ENCODE measurements at places on chromosomes 12 and 14.
A peak's percentile ranks its signal among the peaks of the same experiment; 100 is the strongest.

GRCh38 chr12:49028666-49029275 lies 10.2 kb upstream of the PRKAG1 start:
- DNase-seq = no peak

DNA sequence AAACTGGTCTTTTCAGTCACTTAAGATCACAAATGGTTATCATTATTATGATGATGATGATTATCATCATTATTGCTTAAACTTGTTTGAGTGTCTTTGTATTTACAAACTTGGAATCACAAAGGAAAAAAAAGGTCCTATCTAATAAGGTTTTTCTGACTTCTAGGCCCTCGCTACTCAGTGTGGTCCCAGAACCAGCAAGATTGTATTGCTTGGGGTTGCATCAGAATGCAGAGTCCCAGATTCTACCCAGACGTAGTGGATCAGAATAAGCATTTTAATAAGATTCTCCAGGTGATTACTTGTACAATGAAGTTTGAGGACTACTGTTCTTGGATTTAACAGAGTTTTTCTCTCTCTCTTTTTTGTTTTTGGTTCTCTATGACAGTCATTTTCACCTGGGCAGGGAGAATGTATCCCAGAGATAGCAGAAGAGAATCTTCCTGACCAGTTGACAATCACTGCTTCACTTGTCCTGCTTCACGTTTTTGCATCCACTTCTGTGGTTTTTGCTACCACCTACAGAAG lies 29.3 kb upstream of the PPP1R12A start:
- DNase-seq = no peak

- DNase-seq = no peak
Observed at GRCh38 chr12:3537719-3538465, 46.9 kb downstream of the PRMT8 start.

DNA sequence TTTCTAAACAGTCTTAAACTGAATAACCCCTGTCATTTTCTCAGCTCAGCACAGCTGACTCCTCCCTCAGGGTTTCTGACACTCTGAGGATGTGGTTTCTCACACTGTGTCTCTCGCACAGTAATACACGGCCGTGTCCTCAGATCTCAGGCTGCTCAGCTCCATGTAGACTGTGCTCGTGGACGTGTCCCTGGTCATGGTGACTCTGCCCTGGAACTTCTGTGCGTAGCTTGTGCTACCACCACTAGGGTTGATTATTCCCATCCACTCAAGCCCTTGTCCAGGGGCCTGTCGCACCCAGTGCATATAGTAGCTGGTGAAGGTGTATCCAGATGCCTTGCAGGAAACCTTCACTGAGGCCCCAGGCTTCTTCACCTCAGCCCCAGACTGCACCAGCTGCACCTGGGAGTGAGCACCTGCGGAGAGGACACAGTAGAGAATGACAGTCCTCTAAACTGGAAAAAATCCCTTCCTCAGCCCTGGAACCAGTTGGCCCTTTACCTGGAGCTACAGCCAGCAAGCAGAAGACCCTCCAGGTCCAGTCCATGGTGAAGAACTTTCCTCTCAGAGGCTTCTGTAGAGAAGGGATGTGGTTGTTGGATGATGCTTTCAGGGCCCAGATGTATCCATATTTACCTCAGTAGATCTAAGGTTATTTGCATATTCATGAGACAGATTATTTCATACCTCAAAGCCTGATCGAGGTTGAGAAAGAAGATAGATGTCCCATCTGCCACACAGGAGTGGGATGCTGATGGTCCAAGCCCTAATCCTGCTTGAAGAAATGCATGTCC lies 984.8 kb downstream of the TMEM121 start:
- DNase-seq = no peak

GRCh38 chr12:13340149-13340548 lies 143.6 kb downstream of the EMP1 start:
- no peak for DNase-seq

- peak; percentile 51 for DNase-seq
Observed at GRCh38 chr12:130761537-130762318, 45.6 kb upstream of the RIMBP2 start.

DNA sequence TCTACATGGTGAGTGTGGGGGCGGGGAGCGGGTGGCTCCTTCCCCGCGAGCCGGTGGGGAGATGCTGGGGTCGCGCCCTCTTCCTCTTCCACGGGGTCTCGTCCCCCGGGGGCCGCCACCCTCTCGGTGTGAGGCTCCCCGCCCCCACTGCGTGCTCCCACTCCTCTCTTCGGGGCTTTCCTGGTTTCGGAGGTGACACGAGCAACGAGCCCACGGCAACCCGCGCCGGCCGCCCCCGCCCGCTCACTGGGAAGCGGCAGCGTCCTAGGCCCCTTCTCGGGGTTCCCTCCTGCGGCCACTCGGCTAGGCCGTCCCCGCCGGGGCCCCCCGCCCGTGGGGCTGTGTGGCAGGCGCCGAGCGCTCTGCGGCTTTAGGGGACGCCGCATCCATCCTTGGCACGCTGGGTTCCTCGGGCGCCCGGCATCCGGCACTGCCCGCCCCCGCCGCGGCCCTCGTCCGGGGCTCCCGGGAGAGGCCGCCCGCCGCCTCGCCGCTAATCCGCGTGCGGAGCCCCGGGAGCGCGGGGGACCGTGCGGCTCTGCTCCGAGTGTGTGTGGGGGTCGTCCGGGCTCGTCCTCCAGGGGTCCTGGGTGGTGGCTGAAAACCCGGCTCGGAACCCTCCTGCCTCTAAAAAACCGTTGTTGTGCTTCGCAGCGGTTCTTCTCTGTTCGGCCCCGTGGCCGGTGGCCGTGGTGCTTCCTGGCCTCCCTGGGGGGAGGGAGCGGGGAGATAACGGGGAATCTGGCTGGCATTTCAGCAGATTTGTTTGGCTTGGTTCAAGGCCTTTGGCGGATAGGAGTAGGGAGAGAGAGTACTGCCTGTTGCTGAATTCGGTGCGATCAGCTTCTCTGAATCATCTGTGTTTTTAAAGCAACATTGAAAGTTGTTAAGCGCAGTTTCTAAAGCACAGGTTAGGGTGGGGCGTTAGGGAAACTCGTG lies 1.0 kb downstream of the PCNX1 start:
- DNase-seq = peak; percentile 17

DNA sequence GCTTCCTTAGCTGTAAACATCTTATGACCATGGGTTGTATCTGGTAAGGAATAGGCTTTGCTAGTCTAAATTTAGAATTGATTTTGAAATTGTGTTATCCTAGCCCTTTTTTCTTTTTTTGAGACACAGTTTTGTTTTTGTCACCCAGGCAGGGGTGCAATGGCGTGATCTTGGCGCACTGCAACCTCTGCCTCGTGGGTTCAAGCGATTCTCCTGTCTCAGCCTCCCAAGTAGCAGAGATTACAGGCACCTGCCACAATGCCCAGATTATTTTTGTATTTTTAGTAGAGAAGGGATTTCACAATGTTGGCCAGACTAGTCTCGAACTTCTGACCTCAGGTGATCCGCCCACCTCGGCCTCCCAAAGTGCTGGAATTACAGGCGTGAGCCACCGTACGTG lies 2.4 kb upstream of the TUBA1B start:
- no peak for DNase-seq

- no peak for DNase-seq
Observed at GRCh38 chr12:12070674-12071656, at the start of gene BCL2L14. Gene BCL2L14, plus strand, starts transcription at chr12:12070939. Its CDS starts 8,367 bp downstream, at chr12:12079306.

GRCh38 chr12:131949431-131950181 lies at the start of gene EP400:
Gene EP400, plus strand, starts transcription at chr12:131949942. Its CDS starts 10,678 bp downstream, at chr12:131960620.
- peak; percentile 79 for DNase-seq

DNA sequence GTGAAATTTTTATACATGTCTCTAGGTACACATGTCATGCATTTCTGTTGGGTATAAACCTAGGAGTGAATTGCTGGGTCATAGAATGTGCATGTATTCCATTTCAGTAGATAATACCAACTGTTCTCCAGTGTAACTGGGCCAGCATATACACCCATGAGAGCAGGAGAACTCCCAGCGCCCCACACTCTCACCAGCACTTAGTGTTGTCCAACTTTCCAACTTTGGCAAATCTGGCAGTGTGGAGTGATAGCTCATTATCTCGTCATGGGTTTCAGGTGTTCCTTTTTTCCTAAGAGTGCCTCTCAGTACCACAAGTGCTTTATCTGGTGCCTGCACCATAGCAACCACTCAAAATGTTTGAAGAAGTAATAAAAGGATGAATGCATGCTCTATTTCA lies 40.1 kb downstream of the NGB start:
- no peak for DNase-seq

DNA sequence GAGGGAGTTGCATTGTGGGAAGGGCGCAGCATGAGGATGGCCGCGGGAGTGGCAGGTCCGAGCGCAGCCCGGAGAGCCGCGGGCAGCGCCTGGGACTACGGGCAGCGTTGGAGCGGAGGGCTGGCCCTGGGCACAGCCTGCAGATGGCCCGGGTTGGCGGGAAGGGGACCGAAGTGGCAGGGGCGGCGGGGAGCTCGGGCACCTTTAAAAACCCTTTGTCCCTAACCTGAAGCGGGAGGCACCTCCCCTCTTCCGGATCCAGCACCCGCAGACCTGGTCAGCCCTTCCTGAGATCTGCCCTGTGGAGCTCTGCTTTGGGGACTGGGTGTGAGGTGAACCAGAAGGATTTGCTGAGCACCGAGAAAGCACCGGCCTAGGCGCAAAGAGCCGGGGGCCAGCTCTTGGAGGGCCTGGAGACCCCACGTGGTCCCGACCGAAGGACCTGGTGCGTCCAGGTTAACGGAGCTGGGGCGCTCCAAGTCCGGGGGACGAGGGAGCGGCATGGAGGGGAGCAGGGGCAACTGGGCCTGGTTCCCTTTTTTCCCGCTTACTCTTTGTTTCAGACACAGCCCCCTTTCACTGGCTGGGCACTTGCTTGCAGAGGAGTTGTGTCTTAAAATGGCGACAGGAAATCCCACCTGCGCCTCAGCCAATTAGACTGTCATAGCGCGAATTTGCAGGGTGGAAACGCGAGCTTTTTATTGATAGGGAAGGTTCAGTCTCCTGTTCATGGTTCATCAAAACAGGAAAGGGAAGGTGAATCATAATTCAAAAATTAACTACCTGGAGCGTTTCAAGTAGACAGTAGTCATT lies 792 bp upstream of the SLC38A1 start:
- DNase-seq = no peak

DNA sequence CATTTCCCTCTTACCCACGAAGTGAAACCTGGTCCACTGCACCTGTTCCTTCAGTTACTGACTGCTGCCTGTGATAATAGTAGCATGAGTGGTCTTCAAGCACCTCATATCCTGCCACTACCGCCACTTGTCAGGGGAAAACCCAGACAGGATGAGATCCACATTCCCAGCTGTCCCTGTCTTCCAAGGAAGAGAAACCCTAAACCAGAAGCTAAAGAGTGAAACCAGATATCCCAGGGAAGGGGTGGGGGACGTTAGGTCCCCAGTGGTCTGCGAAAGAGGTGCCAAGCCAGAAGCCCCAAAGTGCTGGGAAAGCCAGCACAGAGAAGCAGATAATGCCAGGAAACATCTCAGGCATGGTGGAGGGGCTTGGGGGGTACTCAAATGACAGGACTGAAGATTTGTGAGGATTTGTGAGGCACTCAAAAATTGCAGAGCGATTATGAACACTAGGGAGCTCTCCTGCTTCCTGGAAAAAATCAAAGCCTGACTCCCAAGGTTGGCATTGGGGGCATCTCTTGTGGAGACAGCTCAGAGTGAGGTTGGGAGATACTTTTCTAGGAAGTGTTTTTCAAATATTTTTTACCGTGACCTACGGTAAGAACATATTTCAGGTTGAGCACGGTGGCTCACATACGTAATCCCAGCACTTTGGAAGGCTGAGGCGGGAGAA lies 77.9 kb downstream of the TMEM30B start:
- no peak for DNase-seq

- peak; percentile 65 for DNase-seq
Observed at GRCh38 chr12:64633940-64634337, 23.6 kb downstream of the RASSF3 start.

DNA sequence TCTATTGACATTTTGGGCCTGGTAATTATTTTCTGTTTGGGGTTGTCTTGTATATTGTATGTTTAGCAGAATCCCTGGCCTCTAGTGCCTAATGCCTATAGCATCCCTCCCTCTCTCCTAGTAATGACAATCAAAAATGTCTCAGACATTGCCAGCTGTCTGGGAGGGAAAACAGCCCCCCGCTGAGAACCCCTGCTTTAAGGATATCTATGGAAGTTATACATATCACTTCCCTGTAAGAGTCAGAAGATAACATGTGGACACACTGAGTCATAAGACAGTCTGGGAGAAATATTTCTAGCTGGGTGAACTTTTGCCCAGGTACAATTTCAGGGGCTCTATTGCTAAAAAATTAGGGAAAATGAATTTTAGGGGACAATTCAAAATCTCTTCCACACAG lies 255.0 kb downstream of the PAWR start:
- DNase-seq = no peak

DNA sequence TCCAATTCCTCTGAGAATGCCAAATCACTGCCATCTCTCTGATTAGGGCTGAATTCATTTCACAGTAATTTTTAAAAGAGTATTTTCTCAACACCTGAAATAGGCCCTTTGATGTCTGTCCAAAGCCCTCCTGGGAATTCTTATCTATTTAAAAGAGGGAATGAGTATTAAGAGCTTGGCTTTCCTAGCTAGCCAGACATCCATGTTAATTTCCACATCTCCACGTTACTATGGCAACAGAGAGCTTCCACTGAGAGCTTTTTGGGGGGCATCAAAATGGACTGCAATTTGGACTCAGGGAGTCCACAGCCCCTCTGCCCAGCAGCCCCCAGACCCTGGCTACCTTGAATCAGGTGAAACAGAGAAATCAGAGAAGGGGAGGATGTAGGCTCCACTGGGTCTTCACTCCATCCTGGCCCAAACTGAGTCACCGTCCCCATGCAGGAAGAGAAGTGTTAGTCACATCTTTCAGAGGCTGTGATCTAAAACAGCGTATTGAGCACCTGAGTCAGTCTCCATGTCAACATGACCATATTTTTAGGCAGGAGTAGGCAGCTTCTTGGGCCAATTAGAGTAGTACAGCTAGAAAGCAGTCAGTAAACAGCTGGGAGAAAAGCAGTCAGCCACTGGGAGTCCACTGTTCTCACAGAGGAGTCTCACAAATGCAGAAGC lies 7.0 kb upstream of the FICD start:
- peak; percentile 36 for DNase-seq

GRCh38 chr14:100862277-100862676 lies 36.4 kb downstream of the MEG3 start:
- no peak for DNase-seq

GRCh38 chr12:65798918-65799317 lies 25.4 kb upstream of the HMGA2 start:
- no peak for DNase-seq

- DNase-seq = no peak
Observed at GRCh38 chr14:65853407-65853955, 441.0 kb downstream of the FUT8 start.

GRCh38 chr14:105273062-105273461 lies 24.7 kb downstream of the BTBD6 start:
- DNase-seq = no peak

Measured in A172 (cell line).